Endothelial cell of coronary artery (primary cell): ENCODE measurements at places on chromosomes 13 and 19. TPM values are rescaled to one million over a fixed set of nuclear protein-coding genes. Genes with fewer than 3 reads are reported as not detected.

Gene SBK3
- 0.19 TPM in 1 of 2 replicates, not detected in the other for total RNA-seq

Gene CATSPERD
- not detected in 2 replicates for total RNA-seq

Gene GRIN3B
- total RNA-seq = 0.19 and 0.27 TPM in 2 replicates

Gene TMED1
- total RNA-seq = 33.9 and 42.6 TPM in 2 replicates

Gene PSG6
- total RNA-seq = not detected in 2 replicates

Gene PSPN
- total RNA-seq = 0.54 and 1.6 TPM in 2 replicates

Gene CDX2
- total RNA-seq = not detected in 2 replicates

Gene MCF2L
- 0.09 and 0.75 TPM in 2 replicates for total RNA-seq

Gene EPN1
- total RNA-seq = 73.5 and 110 TPM in 2 replicates

Gene YJEFN3
- total RNA-seq = 0.18 and 0.38 TPM in 2 replicates

Gene PLK5
- total RNA-seq = not detected in 2 replicates

Gene NRTN
- 0.09 TPM in 1 of 2 replicates, not detected in the other for total RNA-seq

Gene ZNF426
- total RNA-seq = 17.0 and 18.6 TPM in 2 replicates

Gene ZNF284
- 2.2 and 4.0 TPM in 2 replicates for total RNA-seq

Gene ETHE1
- 56.9 and 73.5 TPM in 2 replicates for total RNA-seq

Gene LILRA5
- not detected in 2 replicates for total RNA-seq

Gene IGFL3
- total RNA-seq = not detected in 2 replicates

Gene N4BP2L1
- total RNA-seq = 0.54 and 1.3 TPM in 2 replicates

Gene ATP8B3
- 1.2 and 1.8 TPM in 2 replicates for total RNA-seq

Gene FXYD1
- total RNA-seq = not detected in 2 replicates

Gene CERS1
- total RNA-seq = 3.2 and 4.5 TPM in 2 replicates

Gene ZNF728
- total RNA-seq = not detected in 2 replicates

Gene SCAMP4
- total RNA-seq = 18.0 and 29.7 TPM in 2 replicates

Gene MEF2B
- 0.09 TPM in 1 of 2 replicates, not detected in the other for total RNA-seq

Gene CIC
- total RNA-seq = 11.9 and 19.3 TPM in 2 replicates

Gene SLC8A2
- under 0.01 TPM in 1 of 2 replicates, not detected in the other for total RNA-seq

Gene FCER2
- total RNA-seq = not detected in 2 replicates

Gene CAPN12
- total RNA-seq = not detected in 2 replicates

Gene RETN
- not detected in 2 replicates for total RNA-seq

Gene NCAN
- not detected in 2 replicates for total RNA-seq

Gene STAP2
- 7.9 and 17.1 TPM in 2 replicates for total RNA-seq

Gene ZNF541
- total RNA-seq = under 0.01 and 0.27 TPM in 2 replicates

Gene TEAD2
- 34.4 and 53.1 TPM in 2 replicates for total RNA-seq

Gene ZNF878
- total RNA-seq = 0.18 and 0.19 TPM in 2 replicates

Gene ZNF560
- under 0.01 and 0.47 TPM in 2 replicates for total RNA-seq
